ENCODE measurements at places on chromosomes 6 and 20.

GRCh38 chr20:45229264-45230056 lies 8.3 kb downstream of the SEMG2 start:
- DNase-seq = no peak

DNA sequence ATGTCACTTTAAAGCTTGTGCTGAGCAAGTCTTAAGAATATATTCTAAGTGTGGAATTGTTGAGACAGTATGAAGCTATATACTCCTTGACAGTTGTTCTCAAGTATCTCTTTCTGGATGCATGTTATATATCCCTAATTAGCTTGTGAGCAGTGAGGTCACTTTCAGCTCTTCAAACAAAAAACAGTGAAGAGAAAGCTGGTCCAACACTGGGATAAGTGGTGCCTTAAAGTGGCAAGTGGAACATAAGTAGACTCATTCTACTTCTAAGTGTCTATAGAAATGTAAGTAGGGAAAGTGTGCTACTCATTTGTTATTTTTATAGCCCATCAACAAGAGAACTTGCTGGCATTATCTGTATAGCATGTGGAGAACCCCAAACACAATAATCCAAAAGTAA lies 133.1 kb upstream of the BACH2 start:
- DNase-seq = no peak

- no peak for DNase-seq
Measured at GRCh38 chr6:44661221-44662008, 273.9 kb downstream of the CDC5L start.

DNA sequence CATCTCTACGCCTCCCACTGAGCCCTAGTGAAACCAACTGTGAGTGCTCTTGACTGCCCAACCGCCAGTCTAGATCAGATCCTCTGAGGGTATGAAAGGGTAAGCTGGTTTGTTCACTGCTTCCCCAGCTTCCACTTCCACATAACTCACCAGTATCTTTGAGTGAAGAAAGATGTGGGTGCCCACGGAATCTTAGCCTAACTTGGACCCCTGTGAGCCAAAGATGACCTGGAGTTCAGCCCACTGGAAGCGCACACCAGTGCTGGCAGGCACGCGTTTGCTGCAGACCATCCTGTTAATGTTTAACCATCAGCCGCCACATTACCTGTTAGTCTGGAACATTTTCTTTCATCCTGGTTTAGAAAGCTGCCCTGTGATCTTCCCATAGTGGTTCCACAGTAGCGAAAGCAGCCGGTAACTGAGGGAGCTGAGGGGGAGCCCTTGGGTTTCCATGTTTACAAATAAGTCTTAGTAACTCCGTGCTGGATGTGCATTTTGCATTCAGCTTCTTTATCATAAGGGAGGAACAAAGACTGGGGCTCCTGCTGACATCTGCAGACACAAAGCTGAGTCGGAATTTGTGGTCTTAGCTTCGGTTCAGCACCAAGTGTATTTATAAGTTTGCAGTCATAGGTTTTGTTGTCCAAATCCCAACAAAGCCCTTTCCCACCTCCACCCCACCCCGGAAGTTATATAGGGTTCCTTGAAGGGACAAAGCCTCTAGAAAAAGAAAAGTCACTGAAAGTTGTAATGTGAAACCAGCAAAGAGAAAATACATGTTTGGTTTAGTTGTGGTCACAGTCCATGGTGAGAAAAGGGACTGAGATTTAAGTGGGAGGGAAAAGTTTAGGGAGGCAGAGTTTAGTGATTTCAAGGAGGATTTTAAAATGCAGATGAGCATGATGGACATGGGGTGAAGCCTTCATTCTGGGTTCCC lies 71.0 kb downstream of the SSR1 start:
- no peak for DNase-seq

DNA sequence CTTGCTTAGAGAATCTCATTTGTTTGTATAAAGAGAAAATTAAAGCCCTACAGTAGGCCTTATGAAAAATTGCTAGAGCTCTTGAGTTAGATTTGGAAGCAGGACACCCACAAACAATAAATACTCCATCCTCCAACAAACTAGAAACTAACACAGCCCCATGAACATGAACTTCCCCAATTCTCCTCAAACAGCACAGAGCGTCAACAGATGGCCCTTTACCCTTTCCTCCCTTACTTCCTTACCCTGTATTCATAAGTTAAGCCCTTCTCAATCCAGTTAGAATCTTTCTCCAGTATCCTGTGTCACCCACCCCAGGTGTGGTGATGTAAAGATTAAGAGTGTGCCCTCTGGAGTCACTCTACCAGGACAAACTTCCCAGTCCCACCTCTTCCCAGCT lies 113.7 kb downstream of the UNC5CL start:
- no peak for DNase-seq

DNA sequence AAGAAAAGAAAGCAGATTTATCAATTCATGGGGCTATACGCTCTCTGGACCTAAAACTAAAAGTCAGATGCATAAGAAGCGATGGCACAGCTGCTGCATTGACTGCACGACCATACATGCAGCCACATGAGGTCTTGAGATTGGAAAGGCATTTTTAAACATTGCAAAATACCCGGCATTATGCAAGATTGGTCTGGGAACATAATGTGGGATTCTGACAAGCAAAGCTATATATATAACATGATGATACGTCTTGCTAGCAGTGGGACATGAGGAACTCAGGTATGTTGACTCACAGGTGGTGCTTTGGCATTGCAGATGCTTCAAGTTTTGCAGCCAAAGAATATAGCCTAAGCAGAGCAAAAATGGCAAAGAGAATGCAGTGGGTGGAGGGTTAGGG lies 55.1 kb downstream of the SAMD3 start:
- no peak for DNase-seq

GRCh38 chr6:20426177-20427082 lies 24.8 kb downstream of the E2F3 start:
- DNase-seq = no peak

GRCh38 chr20:62743777-62744317 lies 35.2 kb downstream of the NTSR1 start:
- no peak for DNase-seq

DNA sequence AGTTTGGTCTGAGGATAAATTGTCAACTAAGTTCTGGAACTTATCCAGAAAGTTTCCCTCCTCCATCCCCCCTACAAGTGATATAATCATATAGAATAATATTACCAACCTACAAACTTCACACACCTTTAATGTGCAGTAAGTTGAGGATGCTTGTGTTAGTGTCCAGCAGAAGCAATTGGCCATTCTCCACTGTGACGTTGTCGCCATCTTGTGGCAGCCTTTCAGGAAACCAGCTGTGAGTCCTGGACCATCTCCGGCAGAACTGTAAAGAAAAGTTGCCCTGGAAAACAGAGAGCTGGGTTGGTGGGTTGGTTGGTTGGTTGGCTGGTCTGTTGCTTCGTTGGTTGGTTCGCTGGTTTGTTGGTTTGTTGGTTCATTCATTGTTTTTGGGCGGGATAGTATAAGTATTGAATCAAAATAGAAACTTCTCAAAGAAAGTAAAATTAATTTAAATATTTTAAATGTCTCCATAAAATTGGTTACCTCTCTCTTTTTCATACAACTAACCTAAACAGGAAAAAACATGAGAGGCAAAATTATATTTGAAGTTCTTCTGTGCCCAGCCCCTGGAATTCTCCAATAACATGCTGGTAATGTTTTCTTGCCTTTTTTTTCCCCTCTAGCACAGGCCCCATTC lies 127.5 kb downstream of the PKHD1 start:
- peak; percentile 77 for DNase-seq

GRCh38 chr6:1552296-1552761 lies 57.4 kb upstream of the FOXC1 start:
- no peak for DNase-seq

- no peak for DNase-seq
Measured at GRCh38 chr6:26295691-26296555, 69.1 kb upstream of the BTN3A2 start.

DNA sequence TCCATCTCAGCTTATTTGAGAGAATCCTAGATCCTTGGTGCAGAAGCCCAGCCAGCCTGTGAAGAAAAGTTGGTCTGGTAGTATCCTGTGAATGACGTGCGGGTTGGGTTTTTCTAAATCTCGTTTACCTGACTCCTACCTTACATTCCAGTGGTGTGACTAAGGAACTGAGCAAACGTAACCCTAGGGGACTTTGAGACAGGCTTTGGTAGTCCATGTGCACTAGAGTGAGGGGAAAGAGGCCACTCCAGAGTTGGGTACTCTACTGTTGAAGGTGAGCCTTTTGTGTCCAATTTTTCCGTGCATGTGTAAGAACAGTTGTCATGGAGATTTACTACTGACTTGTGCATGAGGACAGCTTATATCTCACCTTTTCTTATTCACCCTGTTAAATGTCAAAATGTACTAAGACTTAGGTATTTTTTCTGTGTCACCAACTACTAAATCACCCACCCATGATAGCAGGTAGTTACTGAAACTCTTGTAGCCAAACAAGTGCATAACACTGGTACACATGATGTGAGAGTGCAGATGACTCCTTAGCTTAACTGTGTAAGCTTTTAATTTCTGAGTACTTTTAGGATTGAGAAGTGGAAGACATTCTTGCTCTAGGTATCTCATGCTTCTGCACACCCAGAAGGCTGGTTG lies 26.3 kb upstream of the PLCG1 start:
- DNase-seq = no peak

- no peak for DNase-seq
Measured at GRCh38 chr6:52672412-52673025, 1.6 kb downstream of the TMEM14A start.
